A549 treated with GW870086 at 1 μM for 4 hours (cell line): ENCODE measurements at places on chromosomes 13 and 19. TPM values are rescaled to one million over a fixed set of nuclear protein-coding genes. Genes with fewer than 3 reads are reported as not detected.

Gene B3GNT8
- total RNA-seq: 0.07 to 0.37 TPM (median 0.08 TPM) in 3 of 5 replicates, not detected in the others

Gene ZIC5
- 2.2 to 2.9 TPM (median 2.6 TPM) in 5 replicates for total RNA-seq

Gene ZNF358
- total RNA-seq: 15.8 to 19.1 TPM (median 17.3 TPM) in 5 replicates

Gene CYP4F12
- total RNA-seq: 1.9 to 3.2 TPM (median 2.2 TPM) in 5 replicates

Gene USP12
- 17.5 to 23.3 TPM (median 19.2 TPM) in 5 replicates for total RNA-seq

Gene LACC1
- total RNA-seq: 3.1 to 4.2 TPM (median 3.6 TPM) in 5 replicates

Gene PTGER1
- total RNA-seq: 0.12 to 0.21 TPM (median 0.14 TPM) in 3 of 5 replicates, not detected in the others
